ENCODE measurements at places on chromosomes 12 and 14.

GRCh38 chr12:32284561-32284960, 114.8 kb upstream of the FGD4 start:
- no peak for DNase-seq

DNA sequence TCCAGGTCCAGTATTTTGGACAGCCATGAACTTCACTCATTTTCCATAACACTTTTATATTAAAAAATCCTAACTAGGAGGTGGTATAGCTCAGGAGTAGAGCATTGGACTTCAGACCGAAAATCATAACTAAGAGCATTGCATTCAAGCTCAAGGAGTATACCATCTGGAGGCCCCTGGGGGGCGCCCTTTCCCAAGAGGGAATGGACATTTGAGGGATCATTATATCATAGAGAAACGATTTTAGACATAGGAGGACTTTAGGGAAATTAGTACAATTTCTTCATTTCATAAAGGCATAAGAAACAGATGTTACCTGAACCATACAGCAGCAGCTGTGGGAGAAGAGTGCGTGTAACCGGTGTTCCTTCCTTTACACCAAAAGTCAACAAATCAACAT, 5.2 kb upstream of the ATG14 start:
- DNase-seq, result no peak

DNA sequence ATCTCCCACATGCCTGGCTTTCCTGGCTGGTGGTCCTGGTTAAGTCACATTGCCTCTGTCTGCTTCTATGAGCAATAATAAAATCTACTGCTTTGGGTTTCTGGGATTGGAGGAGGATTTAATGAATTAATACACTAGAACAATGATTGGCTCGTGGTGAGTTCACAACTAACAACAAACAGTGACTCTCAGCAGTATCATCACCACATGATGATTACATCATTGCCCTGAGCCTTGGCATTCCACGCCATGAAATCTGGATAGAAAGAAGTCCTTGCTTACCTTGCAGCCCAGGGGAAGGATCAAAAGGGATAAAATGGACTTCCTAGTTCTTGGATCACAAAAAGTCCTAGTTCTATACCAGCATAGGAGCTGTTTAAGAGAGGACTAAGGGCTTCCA, 1069.0 kb downstream of the VRK1 start:
- DNase-seq, result no peak

- DNase-seq, result no peak
Measured at GRCh38 chr12:54429014-54429471, 10.0 kb upstream of the ITGA5 start.

- no peak for DNase-seq
Measured at GRCh38 chr12:78531831-78532458, 332.6 kb upstream of the SYT1 start.

GRCh38 chr12:79424109-79424721, 266.5 kb downstream of the PAWR start:
- DNase-seq, result no peak

GRCh38 chr12:121580959-121581685, at the start of gene KDM2B:
Gene KDM2B, minus strand, starts transcription at chr12:121581023. Its CDS starts 112 bp downstream, at chr12:121580911.
- DNase-seq, result peak; percentile 10

- no peak for DNase-seq
Measured at GRCh38 chr14:96267336-96267735, 11.3 kb downstream of the BDKRB1 start.

GRCh38 chr12:45256721-45257120, 40.8 kb downstream of the ANO6 start:
- DNase-seq, result no peak

DNA sequence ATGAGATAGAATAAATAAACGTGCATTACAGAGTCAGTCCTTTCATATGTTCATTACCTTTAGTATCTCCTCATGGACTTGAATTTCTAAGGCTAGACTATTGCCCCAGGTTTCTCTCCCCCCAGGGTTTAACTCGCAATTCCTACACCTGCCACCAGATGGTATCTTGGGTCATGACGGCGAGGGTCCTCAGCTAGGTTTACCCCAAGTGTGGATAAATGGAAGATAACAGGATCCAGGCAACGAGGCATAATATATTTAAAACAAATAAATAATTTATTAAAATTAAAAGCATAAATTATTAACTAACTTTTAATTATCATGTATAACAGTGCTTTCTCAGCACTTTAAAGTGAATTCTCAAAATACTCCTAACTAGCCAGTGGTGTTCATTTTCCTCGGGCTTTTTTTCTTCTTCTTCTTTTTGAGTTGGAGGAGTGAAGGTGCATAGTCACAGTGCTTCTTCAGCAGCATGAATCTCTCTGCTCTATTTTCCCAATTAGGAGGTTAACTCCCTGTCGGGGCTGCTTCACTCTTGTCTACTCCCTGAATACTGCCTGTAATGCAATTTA, 243.5 kb upstream of the CAND1 start:
- DNase-seq, result peak; percentile 13

DNA sequence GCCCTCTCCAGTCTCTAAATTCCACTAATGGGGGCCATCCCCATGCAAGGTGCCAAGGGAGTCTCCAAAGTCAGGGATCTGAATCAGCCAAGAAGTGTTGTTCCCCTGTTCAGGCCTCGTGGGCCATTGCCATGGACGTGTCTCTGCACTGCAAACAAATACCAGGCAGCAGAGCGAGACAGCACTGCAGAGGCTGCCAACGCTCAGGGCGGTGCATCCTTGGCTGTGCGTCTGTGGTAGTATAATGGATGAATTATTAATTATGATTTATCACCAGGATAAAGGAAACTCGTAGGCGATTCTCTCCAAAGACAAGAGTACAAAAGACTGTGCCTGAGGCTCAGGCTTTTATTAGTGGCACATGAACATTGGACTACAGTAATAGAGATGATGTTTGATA, 122.3 kb upstream of the NTF3 start:
- no peak for DNase-seq

GRCh38 chr14:29316936-29317335, 550.3 kb downstream of the FOXG1 start:
- DNase-seq, result no peak

- DNase-seq, result no peak
Measured at GRCh38 chr14:33362934-33363333, 424.3 kb downstream of the NPAS3 start.

DNA sequence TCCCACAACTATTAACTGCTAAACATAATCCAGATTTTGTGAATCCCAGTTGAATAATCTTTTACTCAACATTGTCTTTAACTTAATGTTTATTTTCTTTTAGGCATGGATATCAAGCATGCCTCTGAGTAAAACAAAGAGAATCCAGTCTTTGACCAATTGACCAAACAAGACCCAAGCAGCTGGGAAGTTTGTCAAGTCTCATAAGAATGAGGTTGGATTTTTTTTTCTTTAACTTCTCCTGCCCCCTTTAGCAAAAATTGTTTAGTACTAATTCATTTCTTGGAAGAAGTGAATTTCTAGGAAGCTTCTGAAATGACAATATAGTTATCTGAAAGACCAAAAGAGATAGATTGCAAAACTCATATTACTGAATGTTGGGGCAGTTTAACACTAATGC, 89.9 kb downstream of the OTOGL start:
- no peak for DNase-seq

- no peak for DNase-seq
Measured at GRCh38 chr12:53004582-53004981, 1.7 kb upstream of the EIF4B start.

DNA sequence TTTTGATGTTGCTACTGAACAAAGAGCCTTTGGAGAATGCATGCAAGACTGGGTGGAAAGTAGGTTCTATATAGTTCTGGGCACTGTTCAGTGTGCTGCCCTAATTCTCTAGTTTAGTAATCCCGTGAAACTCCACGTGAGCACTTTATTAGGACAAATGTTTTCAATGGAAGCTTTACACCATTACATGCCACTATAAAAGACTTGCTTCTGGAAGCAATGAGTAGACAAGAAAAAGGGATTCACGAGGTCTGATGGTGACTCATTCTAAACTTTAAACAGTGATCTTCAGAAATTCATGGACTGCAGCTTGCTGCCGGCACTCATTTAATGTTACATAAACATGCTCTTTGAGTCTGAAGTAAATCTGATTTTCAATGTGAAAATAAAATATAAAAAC, 22.3 kb downstream of the ATG14 start:
- no peak for DNase-seq

GRCh38 chr12:47954467-47955045, 8.8 kb upstream of the TMEM106C start:
- no peak for DNase-seq

GRCh38 chr12:128905003-128905544, 51.8 kb downstream of the GLT1D1 start:
- no peak for DNase-seq

- no peak for DNase-seq
Measured at GRCh38 chr12:121538699-121539061, 42.1 kb downstream of the KDM2B start.

DNA sequence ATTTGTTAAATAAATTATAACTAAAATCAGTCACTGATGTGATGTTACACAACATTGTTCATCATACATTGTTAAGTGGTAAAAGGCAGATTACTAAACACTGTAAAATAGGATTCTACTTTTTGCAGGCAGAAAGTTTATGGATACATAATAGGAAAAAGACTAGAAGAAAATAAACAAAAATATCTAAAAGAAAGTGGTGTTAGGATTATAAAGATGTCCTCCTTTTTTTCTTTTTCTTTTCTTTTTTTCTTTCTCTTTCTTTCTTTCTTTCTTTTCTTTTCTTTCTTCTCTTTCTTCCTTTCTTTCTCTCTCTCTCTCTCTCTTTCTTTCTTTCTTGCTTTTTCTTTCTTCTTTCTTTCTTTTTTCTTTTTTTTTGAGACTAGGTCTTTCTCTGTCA, 39.6 kb upstream of the HELB start:
- no peak for DNase-seq

DNA sequence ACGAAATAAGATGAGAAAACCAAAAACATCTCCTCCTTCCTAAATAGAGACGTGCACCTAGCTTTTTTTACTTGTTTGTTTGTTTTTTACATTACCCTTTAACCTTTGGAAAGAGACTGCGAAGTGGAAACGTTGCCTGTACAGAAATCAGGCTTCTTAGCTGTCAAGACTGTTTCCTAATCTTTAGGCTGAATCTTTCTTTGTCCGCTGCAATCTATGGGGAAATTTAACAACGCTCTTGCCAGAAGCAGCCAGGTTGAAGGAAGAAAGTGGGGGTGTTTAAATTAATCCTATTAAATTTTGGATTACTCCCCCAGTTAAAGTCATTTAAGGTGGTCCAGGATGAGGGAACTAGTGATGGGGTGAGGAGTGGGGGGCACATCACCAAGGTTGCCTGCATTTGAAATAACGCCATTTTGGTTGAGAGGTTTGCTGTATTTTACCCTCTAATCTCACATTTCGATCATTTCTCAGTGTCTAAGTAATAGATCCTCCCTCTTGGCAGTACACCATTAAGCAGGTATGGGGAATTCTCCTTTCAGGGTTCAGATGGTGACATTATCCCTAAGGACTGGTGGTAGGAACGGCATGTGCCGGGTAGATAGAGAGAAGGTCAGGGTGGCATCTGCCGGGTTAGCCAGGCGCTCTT, 2.6 kb downstream of the FLRT2 start:
- DNase-seq, result no peak

GRCh38 chr14:49306152-49306751, 279.9 kb downstream of the RPS29 start:
- DNase-seq, result no peak

GRCh38 chr12:33926095-33926494, 96.2 kb upstream of the ALG10 start:
- no peak for DNase-seq

DNA sequence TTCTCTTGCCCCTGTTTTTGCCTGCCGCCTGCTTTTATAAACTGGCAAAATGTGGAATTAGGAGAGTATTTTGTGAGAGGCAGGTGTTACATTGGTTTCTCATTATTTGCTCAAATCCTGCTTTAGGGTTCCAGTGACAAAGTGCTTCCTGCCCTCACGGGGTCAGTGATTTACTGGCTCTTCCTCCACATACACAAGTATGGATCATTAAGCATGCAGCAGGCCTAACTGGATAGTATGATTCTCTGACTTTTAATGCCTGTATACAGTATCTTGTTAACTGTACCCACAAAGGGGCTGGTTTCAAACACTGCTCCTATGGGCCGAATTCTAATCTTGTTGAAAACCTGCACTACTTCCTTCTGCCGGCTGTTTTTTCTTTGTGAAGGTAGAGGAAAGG, 63.2 kb downstream of the PTCSC3 start:
- DNase-seq, result no peak

DNA sequence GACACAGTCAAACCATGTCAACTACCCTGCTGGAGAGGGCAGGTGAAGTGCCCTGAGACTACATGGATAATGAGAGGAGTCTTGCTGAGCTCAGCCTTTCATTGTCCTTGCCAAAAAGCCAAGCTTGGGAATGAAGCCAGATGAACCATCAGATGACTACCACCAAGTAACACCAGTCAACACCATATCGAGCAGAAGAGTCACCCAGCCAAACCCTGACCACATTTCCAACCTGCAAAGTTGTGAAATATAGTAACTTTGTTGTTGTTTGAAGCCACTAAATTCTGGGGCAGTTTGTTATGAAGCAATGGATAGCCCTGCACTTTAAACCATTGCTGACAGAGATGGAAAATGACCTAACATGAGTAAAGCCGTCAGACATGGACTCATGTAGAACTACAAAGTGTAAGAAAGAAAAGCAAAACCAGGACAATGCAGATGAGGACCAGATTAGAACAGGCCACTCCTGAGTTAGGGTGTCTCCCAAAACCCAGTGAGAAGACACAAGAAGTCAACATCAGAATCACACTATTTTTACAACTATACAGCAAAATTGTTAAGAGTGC, 12.5 kb upstream of the CRADD start:
- DNase-seq, result no peak

GRCh38 chr12:67667276-67668073, 18.9 kb downstream of the DYRK2 start:
- DNase-seq, result no peak

DNA sequence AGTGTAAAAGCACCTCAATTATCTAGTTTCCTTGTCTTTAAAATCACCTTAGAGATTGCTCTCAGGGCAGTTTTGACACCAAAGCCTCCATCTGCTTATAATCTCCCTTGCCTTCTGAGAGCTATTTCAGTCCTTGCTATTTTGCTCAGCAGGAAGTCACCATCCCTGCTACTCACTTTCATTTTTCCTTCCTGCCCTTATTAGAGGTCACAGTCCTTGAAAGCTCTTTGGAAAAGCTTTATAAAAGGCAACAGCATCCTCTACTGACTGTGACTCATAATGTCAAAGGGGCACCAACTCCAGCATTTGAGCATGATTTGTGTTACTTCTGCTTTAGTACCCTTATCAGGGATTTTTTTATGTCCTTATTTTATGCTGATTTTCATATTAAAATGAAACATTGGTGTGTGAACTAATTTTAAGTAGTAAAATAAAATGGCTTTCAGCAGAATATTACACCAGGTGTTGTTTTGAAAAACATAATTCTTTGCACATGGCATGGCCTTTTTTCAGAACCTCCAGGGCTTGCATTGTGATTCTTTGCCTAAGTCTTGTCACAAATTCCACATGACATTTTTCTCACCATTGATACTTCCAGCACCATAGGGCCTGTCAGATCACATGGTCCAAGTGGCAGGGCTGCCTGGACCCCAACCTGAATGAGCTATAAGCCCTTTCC, 213.0 kb downstream of the ADAMTS20 start:
- no peak for DNase-seq

GRCh38 chr14:51432302-51432948, 192.4 kb downstream of the TMX1 start:
- DNase-seq, result no peak

- no peak for DNase-seq
Measured at GRCh38 chr14:44170556-44170955, 336.5 kb downstream of the FSCB start.

All from stimulated activated CD4-positive, alpha-beta T cell treated with anti-CD3 and anti-CD28 coated beads, Interleukin-2, amount 100 ng/mL, for 4 hours (primary cell).